Kidney (tissue), 22 donors: ENCODE measurements at places on chromosomes 5 and 9. TPM values are rescaled to one million over a fixed set of nuclear protein-coding genes. Genes with fewer than 3 reads are reported as not detected.

Gene REEP5
- 132 TPM for total RNA-seq

- no peak for DNase-seq
- no peaks in the 10 kb centered on the region for H3K36me3 ChIP-seq
- no peak overlapping the region for H3K27ac ChIP-seq
- H3K4me1 ChIP-seq, result no peaks in the 10 kb centered on the region
- H3K27me3 ChIP-seq, result no peaks in the 10 kb centered on the region
These were observed 291.9 kb downstream of the KCTD16 start for GRCh38 chr5:144462577-144462976.

DNA sequence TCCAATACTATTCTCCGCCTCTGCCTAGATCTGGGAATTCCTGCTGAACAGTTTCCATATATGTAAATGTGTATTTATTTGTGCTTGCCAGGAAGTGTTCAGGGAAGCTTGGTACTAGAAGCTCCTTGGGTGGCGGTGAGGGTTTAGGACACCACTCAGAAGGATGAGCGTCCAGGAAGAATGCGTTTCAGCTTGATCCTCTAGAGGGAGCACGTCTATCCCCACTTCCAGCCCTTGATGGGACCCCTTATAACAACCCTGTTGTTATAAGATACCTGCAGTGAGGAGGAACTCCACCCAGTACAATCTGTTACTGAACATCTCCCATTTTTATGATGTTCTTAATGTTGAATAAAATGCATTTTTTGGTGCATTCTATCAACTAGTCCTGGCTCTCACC lies 88.9 kb downstream of the CYFIP2 start:
- peak; percentile 10 for DNase-seq
- no peaks in the 10 kb centered on the region for H3K4me1 ChIP-seq
- H3K27me3 ChIP-seq, result no peaks in the 10 kb centered on the region
- H3K36me3 ChIP-seq, result peaks cover 34% of the 10 kb centered on the region

GRCh38 chr5:149526845-149527590 lies 24.2 kb downstream of the CSNK1A1 start:
- DNase-seq, result no peak
- peaks cover 4% of the 10 kb centered on the region for H3K36me3 ChIP-seq
- peaks cover 21% of the 10 kb centered on the region for H3K4me1 ChIP-seq

- peak; percentile 80 for DNase-seq
- no peak overlapping the region for H3K4me3 ChIP-seq
- peaks cover 7% of the 10 kb centered on the region for H3K4me1 ChIP-seq
- H3K27ac ChIP-seq, result no peak overlapping the region
- no peaks in the 10 kb centered on the region for H3K27me3 ChIP-seq
These were observed 3.2 kb downstream of the ENTPD8 start for GRCh38 chr9:137437691-137438590.

GRCh38 chr5:6760686-6761085 lies 47.5 kb downstream of the TENT4A start:
- no peak for DNase-seq
- H3K4me1 ChIP-seq, result peaks cover 3% of the 10 kb centered on the region
- peaks cover 18% of the 10 kb centered on the region for H3K36me3 ChIP-seq
- no peak overlapping the region for H3K4me3 ChIP-seq

- H3K36me3 ChIP-seq, result no peaks in the 10 kb centered on the region
- no peaks in the 10 kb centered on the region for H3K27me3 ChIP-seq
- DNase-seq, result no peak
- H3K27ac ChIP-seq, result peak overlapping the region; percentile 33
- peaks cover 3% of the 10 kb centered on the region for H3K4me1 ChIP-seq
These were observed 12.1 kb downstream of the RGS14 start for GRCh38 chr5:177369645-177370440.

- peak overlapping the region; percentile 19 for H3K27ac ChIP-seq
- H3K4me3 ChIP-seq, result no peak overlapping the region
- peaks cover 4% of the 10 kb centered on the region for H3K4me1 ChIP-seq
- DNase-seq, result peak; percentile 77
These were observed 131.5 kb downstream of the ARHGAP26 start for GRCh38 chr5:142901476-142902185.

- H3K27ac ChIP-seq, result no peak overlapping the region
- peaks cover 7% of the 10 kb centered on the region for H3K4me1 ChIP-seq
- DNase-seq, result no peak
These were observed 15.7 kb upstream of the AGXT2 start for GRCh38 chr5:35063414-35063813.
